Activated CD8-positive, alpha-beta memory T cell treated with anti-CD3 and anti-CD28 coated beads, Interleukin-2, amount 50 U/mL, for 48 hours (primary cell): ENCODE measurements at places on chromosomes 3 and 15.

- DNase-seq: no peak
Observed at GRCh38 chr3:72739531-72740466, 108.4 kb downstream of the SHQ1 start.

- DNase-seq: no peak
Observed at GRCh38 chr15:76974456-76975036, 20.4 kb upstream of the PSTPIP1 start.

- no peak for DNase-seq
Observed at GRCh38 chr15:45117308-45118130, 3.4 kb downstream of the DUOXA2 start.

GRCh38 chr3:156161172-156161571 is 40.8 kb downstream of the KCNAB1 start:
- no peak for DNase-seq

DNA sequence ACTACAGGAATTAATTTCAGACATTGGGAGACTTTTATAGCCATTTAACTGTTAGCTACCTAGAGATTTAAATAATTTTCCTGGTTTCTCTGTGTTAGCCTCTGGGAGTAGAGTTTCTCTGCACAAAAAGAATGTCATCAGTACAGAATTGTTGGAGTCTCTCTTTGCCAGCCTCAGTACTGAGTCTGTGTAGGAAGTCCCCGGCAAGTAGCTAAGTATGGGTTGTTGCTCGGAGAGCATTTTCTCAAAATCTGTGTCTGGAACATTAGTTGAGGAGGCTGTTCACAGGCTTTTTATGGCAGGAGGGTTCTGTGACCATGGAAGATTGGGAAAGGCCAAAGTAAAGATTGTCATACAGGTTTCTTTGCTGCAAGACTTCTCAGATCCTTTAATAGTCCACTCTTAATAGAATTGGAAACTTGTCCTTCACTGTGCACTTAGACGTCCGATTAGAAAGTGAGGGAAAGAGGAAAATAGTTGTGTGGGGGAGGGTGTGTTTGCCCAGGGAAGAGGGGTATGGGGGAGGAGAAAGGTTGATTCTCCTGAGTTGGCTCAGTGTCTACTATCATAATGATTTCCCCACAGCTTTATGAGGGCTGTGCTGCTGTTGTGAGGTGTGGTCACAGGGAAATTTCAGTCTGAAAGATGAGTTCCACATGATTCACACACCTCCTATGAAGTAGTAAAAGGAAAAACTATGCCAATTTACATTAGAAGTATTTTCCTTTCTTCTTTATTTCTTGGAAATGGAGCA is 207.1 kb downstream of the PTPRG start:
- no peak for DNase-seq

DNA sequence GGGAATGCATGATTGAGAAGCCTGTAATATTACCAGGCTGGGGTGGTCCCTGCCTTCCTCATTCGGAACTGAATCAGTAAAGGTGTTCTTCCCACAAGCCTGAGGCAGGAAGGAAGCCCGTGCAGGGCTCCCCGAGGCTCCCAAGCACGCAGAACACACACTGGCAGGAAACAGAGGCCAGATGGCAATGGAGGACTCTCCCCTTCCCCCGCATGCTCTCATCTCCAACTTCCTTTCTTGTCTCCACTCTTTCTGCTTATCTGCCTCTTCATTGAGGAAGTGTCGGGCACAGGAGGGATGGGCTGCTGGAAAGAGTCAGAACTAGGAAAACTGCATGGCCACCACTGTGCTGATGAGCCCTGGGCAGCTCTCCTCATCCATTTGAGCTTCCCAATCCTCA is 123.5 kb downstream of the NUP210 start:
- DNase-seq: no peak

DNA sequence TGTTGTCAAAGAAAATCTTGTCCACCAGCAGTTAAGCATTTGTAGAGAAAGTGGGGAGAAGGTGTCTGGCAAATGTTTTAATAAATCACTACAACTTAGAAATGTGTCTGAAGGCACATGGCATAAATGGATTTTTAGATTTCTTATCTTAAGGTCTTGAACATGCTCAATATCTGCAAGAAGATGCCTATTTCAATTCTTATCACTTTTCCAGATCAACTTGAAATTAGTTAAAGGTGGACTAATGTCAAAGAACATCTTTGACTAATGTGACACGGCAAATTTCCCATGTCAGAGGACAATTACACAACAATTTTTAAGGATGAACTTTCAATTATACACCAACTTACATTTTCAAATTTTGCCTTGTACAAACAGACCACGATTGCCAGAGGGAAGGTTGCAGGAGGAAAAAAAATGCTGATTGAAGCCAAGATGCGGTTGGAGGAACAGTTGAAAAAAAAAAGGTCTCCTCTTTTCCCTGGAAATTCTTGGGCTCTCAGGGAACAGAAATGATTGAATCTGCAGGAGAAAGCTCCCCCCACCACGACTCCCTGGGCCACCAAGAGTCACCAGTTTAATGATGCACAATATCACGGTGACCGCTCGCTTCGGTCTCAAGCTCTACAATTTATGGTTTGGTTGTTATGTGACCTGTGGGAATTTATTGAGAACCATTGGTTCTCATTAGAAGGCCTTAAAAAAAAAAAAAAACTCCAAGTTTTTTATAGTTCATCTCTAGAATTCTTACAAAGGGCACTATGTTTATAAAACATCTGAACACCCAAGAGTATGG is 507.6 kb upstream of the ADAMTS9 start:
- DNase-seq: no peak

GRCh38 chr3:198109883-198110282 is 149.9 kb downstream of the LMLN start:
- no peak for DNase-seq

DNA sequence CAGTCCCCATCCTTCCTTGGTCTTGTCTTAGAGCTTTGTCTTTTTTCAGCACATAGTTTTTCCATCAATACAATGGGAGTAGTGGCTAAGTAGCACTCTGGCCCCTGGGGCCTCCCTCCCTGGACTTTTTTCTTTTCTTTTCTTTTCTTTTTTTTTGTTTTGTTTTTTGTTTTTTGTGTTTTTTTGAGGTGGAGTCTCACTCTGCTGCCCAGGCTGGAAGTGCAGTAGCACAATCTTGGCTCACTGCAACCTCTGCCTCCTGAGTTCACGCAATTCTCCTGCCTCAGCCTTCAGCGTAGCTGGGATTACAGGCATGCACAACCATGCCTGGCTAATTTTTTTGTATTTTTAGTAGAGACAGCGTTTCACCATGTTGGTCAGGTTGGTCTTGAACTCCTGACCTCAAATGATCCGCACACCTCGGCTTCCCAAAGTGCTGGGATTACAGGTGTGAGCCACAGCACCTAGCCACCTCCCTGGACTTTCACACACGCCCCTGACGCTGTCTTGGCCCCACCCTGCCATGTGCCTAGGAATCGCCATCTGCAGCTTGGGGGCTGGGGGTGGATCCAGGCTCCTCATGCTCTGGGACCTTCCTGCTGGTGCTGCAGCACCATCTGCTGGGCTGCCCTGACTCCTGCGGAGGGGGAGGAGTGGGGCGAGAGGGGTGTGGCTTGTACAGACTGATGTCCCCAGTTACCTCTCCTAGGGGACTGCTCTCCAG is 2.8 kb downstream of the C15orf39 start:
- DNase-seq: peak; percentile 88

DNA sequence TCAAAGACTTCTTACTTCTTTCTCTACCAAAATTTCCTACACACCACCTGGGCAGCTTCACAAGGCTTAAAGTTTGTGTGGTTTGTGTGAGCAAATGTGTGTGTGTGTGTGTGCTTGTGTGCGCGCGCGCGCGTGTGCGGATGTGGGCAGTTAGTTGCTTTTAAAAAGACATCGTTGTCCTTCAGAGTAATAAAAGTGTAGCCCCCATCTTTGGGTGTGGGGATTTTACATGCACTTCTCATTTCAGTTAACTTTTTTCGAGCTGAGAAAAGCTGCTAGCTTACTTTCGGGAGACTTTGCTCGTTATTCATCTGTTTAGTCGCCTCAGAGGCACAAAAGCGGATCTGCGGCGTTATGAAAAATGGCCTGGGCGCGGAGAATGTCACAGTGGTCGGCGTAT is 36.0 kb downstream of the ZIC4 start:
- no peak for DNase-seq

GRCh38 chr3:30685267-30685667 is 78.9 kb downstream of the TGFBR2 start:
- DNase-seq: no peak

- no peak for DNase-seq
Observed at GRCh38 chr15:35168464-35168863, 83.4 kb upstream of the NANOGP8 start.

- DNase-seq: no peak
Observed at GRCh38 chr3:157529085-157529484, 25.9 kb upstream of the VEPH1 start.

DNA sequence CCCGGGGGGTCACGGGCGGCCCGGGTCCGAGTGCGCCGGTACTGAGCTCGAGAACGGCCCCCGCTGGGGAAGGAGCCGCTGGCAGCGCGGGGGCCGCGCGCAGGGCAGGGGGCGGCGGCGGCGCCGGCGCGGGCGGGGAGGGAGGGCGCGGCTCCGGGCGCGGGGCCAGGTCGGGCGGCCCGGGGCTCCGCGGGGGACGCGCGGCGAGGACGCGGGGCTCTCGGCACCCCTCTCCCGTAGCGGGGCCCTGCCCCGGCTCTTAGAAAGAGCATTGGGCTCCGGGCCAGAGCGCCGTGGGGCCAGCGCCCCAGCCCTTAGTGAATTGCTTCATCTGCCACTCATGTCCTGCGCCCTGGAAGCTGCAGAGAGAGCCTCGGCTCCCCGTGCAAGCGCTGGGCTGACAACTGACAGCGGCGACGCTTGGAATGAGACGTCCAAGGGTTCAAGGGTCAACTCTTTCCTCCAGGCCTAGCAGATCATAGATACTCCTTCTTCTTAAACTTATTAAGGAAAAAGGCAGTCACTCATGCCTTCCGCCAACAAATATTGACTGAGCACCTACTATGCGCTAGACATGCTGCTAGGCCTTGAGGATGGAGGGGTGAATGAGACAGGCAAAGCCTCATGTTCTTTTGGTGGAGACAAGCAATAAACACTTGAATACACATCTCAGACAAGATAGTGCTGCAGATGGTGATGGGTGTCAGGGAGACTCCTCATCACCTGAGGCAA is 140.8 kb downstream of the SMAD6 start:
- DNase-seq: no peak
